WTC11 (cell line): ENCODE measurements at places on chromosomes 2 and 18. TPM values are rescaled to one million over a fixed set of nuclear protein-coding genes. Genes with fewer than 3 reads are reported as not detected.

Gene REEP1
- 0.53 to 1.9 TPM (median 0.89 TPM) in 3 replicates for total RNA-seq

Gene UPP2
- not detected in 3 replicates for total RNA-seq

- no peak for DNase-seq
Observed at GRCh38 chr2:68726608-68727367, 7.8 kb upstream of the ARHGAP25 start.

DNA sequence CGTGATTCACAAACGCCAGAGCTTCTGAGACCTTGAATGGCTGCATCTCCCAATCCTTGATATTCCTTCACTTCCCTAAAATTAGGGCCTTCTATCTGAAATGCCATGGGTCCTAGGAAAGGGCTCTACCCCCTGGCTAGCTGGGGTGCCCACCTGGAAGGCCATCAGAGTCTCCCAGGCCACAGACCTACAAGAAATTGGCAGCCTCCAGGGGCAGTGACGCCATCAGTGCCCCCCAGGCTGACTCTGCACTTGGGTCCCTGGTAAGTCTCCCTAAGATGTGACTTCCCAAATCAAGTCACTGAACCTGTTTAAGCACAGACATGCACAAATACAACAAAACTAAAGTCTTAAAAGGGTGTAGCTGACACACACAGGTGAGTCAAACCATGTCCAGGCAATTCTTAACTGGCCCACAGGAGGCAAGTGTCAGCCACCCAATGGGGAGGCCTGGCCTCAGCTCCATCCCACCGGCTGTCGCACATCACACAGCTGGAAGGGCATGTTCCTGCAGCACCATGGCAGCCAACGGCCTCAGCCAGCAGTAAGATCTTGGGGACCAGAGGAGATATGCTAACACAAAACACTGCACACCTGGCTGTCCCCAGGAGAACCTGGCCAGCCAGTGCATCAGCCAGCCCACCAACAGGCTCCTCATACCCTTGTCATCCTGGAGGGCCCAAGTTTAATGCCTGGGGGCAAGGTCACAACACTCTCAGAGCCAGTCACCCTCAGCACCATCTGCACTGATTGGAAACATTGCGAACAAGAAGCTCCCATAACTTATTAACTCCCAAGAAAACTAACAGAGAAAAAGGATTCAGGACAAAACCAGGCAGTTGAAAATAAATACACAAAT is 5.2 kb downstream of the PARD6G start:
- no peak for DNase-seq

DNA sequence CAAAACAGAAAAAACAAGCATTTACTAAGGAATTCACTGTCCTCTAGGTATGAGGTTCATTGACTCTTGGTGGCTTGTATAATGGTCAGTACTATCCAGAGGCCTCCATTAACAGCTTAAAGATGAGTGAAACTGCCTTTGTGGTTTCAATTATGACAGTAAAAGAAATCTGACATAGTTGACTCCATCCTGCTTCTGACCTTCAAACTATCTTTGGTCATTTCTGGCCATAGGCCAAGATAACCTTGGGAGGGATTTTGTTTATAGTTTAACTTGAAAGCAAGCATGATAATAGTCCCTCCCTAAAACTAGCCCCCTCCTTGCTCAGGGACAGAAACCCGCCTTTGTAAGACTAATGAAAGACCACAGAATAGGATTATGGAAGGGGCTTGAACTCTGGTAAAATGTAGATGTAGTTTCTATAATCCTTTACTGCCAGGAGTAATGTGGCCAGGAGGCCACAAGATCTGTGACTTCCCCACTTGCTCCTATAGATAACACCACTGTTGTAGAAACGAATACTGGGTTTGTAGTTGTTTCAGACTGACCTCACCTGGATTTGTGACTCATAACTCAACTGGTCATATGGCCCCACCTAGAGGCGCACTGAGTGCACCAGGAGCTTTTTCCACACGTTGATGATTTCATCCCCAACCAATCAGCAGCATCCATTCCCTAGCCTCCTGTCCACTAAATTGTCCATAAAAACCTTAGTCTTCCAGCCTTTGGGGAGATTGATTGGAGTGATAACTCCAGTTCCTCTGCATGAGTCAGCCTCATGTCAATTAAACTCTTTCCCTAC is 8.6 kb upstream of the PLEKHM3 start:
- peak; percentile 61 for DNase-seq
